ENCODE measurements at places on chromosomes 4 and X. TPM values are rescaled to one million over a fixed set of nuclear protein-coding genes. Genes with fewer than 3 reads are reported as not detected.
A peak's percentile ranks its signal among the peaks of the same experiment; 100 is the strongest.

- H3K27me3 ChIP-seq, result no peaks in the 10 kb centered on the region
- DNase-seq, result no peak
- no peaks in the 10 kb centered on the region for H3K4me1 ChIP-seq
- H3K27ac ChIP-seq, result no peak overlapping the region
- H3K36me3 ChIP-seq, result no peaks in the 10 kb centered on the region
Observed at GRCh38 chr4:146932116-146932515, 13.5 kb downstream of the TTC29 start.

DNA sequence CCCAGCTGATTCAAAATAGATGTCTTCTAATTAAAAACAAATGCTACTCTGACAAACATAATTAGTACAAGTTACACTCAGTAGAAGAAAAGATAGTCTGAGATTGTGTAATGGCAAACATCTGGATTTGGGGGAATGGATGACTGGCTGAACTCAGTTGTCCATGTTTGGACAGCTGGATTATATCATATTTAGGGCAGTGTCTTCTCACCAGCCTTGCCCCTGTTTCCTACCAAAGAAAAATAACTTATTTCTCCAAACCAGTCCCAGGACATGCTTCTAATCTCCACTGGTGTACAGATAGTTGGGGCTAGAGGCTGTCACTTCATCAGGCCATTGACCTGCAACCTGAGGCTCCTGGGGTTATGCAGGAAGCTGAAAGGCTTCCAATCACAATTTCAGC is 237.3 kb downstream of the USP46 start:
- no peaks in the 10 kb centered on the region for H3K36me3 ChIP-seq
- DNase-seq, result no peak
- H3K27ac ChIP-seq, result no peak overlapping the region
- no peaks in the 10 kb centered on the region for H3K27me3 ChIP-seq

- peaks cover 9% of the 10 kb centered on the region for H3K36me3 ChIP-seq
- no peak overlapping the region for H3K4me3 ChIP-seq
- H3K27me3 ChIP-seq, result no peaks in the 10 kb centered on the region
- DNase-seq, result no peak
- H3K4me1 ChIP-seq, result peaks cover 2% of the 10 kb centered on the region
Observed at GRCh38 chrX:130125091-130125874, 15.0 kb upstream of the ELF4 start.

DNA sequence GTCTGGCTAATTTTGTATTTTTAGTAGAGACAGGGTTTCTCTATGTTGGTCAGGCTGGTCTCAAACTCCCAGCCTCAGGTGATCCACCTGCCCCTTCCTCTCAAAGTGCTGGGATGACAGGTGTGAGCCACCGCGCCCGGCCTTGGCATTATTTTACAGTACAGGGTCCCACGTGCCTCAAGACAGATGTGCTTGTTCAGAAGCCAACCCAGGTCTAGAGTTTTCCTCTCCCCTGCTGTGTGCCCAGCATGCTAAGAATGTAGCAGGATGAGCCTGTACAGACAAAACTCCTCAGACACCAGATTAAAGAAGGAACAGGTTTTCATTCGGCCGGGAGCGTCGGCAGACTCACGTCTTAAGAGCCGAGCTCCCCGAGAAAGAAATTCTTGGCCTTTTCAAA is 42.2 kb downstream of the CRLF2 start:
- H3K36me3 ChIP-seq, result no peaks in the 10 kb centered on the region
- H3K4me3 ChIP-seq, result no peak overlapping the region
- H3K27ac ChIP-seq, result no peak overlapping the region
- no peaks in the 10 kb centered on the region for H3K4me1 ChIP-seq
- H3K27me3 ChIP-seq, result no peaks in the 10 kb centered on the region

GRCh38 chr4:80309294-80310004 is 26.1 kb upstream of the CFAP299 start:
- no peaks in the 10 kb centered on the region for H3K27me3 ChIP-seq
- H3K4me3 ChIP-seq, result no peak overlapping the region
- DNase-seq, result no peak
- H3K27ac ChIP-seq, result no peak overlapping the region
- H3K4me1 ChIP-seq, result no peaks in the 10 kb centered on the region
- no peaks in the 10 kb centered on the region for H3K36me3 ChIP-seq

DNA sequence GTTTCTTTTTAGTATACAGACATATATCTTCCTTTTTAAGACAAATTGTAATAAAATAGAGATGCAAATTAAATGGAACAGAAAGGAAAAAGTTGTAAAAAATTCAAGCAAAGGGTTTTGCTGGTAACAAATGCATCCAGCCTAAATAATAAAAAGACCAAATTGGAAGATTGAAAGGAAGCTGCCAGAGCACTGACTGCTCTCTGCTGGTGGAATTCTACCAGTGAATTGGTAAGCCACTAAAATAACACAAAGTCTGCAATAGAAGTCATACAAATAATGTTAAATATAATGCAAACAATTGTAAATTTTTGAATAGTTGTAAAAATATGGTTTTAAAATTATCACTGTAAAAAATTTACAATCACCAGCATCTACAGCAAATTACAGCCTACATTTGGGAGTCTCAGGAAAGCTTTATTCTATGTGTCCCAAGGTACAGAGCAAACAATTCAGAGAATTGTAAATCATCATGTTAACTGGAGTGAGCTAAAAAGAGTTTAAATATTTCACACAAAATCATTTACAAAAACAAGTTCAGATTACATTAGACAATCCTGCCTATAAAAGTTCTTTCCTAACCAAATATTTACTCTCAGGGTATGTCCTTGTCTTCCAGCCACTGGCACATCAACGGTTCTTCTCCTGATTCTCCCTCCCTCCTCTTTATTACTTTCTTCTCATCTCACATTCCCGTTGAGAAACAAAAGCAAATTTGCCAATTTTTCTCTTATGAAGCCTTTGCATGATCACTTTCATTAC is 1322.5 kb downstream of the PCDH7 start:
- H3K27ac ChIP-seq, result no peak overlapping the region
- no peaks in the 10 kb centered on the region for H3K4me1 ChIP-seq
- no peaks in the 10 kb centered on the region for H3K27me3 ChIP-seq
- DNase-seq, result no peak

DNA sequence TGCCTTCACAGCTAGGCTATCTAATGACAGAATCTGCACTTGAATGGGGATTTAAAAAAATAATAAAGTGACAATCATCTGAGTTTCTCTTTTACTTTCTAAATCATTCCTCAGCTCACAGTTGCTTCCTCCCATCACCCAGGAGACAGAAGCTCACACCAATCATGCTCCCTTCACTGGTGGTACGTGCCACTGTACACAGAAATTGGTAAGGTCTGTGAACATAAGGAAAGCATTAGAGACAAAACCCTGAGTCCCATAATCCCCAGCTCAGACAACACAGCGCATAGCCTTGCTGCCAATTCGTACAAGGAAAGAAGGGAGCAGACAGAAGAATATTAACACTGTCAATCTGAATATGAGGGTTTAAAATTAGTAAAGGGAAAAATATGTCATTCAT is 133.1 kb downstream of the IDS start:
- H3K4me1 ChIP-seq, result no peaks in the 10 kb centered on the region
- H3K27ac ChIP-seq, result no peak overlapping the region
- no peak overlapping the region for H3K4me3 ChIP-seq

GRCh38 chrX:1507511-1508463 is 29.2 kb downstream of the P2RY8 start:
- no peak overlapping the region for H3K4me3 ChIP-seq
- peaks cover 5% of the 10 kb centered on the region for H3K4me1 ChIP-seq
- no peak overlapping the region for H3K27ac ChIP-seq
- DNase-seq, result peak; percentile 67
- H3K27me3 ChIP-seq, result no peaks in the 10 kb centered on the region

- DNase-seq, result peak; percentile 66
- H3K27me3 ChIP-seq, result no peaks in the 10 kb centered on the region
- H3K27ac ChIP-seq, result peak overlapping the region; percentile 62
- H3K4me1 ChIP-seq, result peaks cover 18% of the 10 kb centered on the region
- no peaks in the 10 kb centered on the region for H3K36me3 ChIP-seq
Observed at GRCh38 chr4:169079942-169080827, 70.1 kb upstream of the CBR4 start.

SSX4 gene
- not detected for total RNA-seq

- no peak overlapping the region for H3K27ac ChIP-seq
- no peak overlapping the region for H3K4me3 ChIP-seq
- H3K4me1 ChIP-seq, result no peaks in the 10 kb centered on the region
- no peak for DNase-seq
- H3K36me3 ChIP-seq, result no peaks in the 10 kb centered on the region
Observed at GRCh38 chr4:127143460-127144195, 489.1 kb upstream of the INTU start.

DNA sequence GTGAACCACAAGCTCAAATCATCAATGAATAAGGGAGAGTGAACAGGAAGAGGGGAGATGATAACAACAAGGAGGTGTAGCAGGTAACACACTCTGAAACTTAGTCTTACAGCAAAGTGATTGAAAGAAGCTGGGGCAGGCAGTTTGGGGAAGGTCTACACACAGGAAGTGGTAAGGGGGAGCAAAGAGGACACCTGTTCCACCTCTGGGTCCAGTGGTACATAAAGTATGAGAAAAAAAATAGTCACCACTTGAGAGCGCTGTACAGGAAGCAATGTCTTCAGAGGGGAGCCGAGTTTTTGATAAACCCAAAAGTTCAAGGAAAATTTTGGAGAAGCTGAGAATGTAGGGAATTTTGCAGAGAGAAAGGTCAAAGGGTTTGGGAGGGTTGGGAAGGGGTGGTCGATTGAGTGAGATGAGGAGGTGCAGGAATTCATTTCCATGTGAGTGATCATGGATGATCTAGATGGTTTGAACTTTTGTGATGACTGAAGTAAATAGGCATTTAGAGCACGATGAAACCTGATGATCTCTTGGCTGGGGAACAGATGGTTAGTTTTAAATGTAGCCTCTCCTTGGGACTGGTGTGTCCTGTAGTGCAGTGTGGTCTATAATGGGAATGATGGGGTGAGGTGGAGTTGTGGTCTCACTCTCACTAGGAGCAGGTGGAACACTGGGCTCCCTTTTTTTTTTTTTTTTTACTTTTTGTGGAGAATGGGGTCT is 142.0 kb downstream of the RBMX2 start:
- H3K4me3 ChIP-seq, result no peak overlapping the region
- no peak for DNase-seq
- H3K36me3 ChIP-seq, result no peaks in the 10 kb centered on the region
- no peaks in the 10 kb centered on the region for H3K27me3 ChIP-seq

GRCh38 chr4:2177443-2178093 is 64.4 kb downstream of the HAUS3 start:
- DNase-seq, result no peak
- H3K4me1 ChIP-seq, result no peaks in the 10 kb centered on the region
- H3K27ac ChIP-seq, result no peak overlapping the region

- DNase-seq, result no peak
- no peak overlapping the region for H3K27ac ChIP-seq
- H3K4me3 ChIP-seq, result no peak overlapping the region
- H3K4me1 ChIP-seq, result no peaks in the 10 kb centered on the region
- peaks cover 12% of the 10 kb centered on the region for H3K27me3 ChIP-seq
- H3K36me3 ChIP-seq, result no peaks in the 10 kb centered on the region
Observed at GRCh38 chrX:153888344-153888743, 2.4 kb upstream of the L1CAM start.

DNA sequence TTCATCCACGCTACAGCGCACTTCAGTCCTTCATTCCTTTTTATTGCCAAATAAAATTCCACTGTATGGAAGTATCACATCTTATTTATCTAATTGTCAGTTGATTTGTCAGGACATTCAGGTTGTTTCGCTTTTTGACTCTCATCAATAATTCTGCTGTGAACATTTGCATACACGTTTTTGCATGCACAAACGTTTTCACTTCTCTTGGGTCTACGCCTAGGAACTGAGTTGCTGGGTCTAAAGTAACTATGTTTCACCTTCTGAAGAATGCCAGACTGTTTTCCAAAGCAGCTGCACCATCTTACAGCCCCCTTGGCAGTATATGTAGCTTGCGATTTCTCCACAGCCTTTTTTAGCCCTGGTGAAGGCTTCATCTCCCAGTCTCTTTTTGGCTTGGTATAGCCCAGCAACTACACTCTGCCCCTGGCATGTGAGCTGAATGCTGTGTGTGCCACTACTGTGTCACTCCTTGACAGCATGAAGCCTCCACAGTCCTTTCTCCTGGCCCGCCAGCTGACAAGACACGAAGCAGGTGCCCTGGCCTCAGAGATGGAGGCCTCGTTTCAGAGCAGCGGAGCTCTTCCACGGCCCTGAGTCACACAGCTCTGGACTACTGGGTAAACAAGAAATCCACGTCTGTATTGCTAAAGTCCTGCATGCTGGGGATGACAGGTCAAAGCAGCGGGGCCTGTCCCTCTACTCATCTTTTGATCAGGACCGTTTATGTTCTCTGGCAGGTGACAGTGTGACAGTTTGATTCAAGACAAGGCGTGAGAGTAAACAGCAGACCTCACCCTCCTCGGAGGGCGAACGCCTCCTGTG is 75.5 kb downstream of the NSUN7 start:
- no peak overlapping the region for H3K27ac ChIP-seq
- H3K4me1 ChIP-seq, result no peaks in the 10 kb centered on the region
- peaks cover 66% of the 10 kb centered on the region for H3K36me3 ChIP-seq

EFHC2 gene
- 0.17 TPM for total RNA-seq

DNA sequence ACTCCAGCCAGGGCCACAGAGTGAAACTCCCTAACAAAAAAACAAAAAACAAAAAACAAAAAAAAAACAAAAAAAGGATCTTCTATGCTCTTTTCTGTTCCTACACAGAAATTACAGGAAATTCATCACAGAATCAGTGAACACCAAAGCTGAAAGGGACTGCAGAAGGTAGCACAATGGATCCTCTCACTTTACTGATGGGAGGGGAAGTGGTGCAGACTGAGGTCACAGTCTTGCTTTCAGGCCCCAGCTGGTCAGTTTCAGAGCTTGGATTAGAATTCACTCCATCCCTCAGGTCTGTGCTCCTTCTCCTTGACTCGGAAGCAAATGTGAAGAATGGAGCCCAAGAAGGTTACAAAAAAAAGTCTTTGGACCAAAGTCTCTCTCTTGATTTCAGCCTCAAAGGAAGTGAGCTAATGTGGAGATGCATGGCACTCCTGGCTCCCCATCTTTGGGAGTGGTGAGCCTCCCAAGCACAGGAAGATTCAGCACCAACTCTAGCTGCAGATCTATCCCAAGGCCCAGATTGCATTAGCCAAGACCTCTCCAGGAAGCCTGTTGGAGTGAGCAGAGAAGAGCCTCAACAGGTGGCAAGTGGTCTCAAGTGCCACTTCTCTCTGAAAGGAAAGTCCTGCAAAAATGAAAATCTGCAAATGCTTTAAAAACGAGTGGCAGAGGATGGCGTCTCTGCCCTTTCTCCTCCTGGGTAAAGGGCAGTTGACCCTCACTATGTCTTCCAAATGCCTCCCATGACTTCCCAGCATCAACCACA is 176.0 kb downstream of the MAML3 start:
- H3K4me3 ChIP-seq, result no peak overlapping the region
- DNase-seq, result no peak
- no peaks in the 10 kb centered on the region for H3K36me3 ChIP-seq
- H3K4me1 ChIP-seq, result peaks cover 44% of the 10 kb centered on the region
- no peaks in the 10 kb centered on the region for H3K27me3 ChIP-seq

Measured in upper lobe of right lung (tissue), 1 donor.